ENCODE measurements at places on chromosomes 11 and 22.

DNA sequence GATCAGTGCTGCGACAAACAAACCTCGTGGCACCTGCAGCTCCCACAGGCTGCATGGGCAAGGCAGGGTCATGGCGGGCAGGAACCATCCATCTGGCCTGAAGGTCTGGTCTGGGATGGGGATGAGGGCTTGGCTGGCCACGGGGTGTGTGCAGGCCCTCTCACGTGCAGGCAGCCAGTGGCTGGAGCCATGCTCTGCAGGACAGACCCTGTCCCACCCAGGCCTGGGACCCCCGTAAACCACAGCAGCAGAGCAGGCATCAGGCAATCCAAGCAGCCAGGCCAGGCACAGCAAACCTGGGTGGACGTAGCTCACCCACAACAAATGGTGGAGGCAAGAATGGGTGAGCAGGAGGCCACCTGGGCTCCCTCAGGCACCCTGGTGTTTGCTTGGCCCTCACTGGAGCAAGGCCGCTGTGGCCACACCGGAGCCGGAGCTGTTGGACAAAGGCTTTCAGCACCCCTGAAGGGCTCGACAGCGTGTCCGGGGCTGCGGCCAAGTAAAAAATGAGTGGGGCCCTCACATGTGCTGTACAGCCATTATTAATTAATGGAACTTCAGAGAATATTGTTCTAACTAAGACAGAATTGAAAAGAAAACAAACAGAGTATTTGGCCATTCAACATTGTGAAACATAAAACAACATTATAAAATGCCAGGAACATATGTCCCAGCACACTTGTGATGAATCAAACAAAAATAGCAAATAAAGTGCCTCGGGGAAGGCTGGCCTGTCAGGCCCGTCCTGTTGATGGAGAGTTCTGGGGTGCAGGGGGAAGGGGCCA is 24.0 kb upstream of the GNB1L start:
- no peak for DNase-seq

- no peak for DNase-seq
Observed at GRCh38 chr11:9060700-9061111, 30.7 kb downstream of the SCUBE2 start.

DNA sequence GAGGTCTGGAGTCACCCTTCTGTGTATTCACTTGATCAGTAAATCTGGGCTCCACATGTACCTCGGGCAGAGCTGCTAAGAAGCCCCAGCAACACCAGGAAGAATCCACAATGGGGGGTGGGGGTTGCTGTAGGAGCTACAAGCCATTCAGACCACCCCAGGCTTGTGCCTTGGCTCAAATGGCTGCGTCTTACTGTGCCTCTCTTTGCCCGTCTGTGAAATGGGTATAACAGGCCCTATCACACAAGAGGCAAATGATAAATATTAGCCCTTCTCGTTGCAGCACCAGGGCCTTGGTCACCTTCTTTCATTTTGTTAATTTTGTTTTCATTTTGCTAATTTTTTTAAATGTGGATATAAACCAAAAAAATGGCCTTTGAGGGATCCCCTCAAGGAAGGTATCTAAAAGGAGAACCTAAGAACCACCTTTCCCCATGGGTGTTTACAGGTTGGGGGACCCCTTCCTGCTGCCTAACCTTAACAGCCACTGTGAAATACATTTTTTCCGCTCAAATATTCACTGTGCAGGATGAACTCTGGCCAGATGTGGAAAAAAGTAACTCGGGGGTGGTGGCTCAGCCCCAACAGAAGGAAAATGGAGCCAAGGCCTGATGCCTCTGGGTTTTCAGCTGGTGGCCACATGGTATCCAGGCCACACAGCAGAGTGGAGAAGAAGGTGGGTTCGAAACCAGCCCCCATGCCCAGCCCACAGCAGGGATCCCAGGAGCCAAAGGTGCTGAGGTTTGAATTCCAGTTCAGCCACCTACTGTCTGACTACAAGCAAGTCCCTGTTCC is 284.0 kb downstream of the MN1 start:
- no peak for DNase-seq

- DNase-seq, result no peak
Observed at GRCh38 chr22:39433476-39434242, 23.2 kb upstream of the MGAT3 start.

DNA sequence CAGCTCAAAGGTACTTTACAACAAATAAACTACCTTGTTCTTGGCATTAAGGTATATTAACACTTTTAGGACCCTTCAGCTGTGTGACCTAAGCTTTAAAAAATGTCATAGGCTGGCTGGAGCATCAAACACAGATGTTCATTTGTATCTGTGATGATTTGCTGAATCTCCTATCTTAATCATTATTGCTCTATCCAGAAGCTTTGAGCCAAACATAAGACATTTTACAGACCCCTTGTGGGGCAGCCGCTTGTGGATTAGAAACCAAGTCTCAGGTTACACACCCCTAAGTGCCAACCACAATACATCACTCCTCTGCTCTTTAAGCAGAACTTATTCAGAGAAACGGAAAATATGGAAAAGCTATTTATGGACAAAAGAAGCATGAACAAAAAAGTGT is 394.2 kb upstream of the CCDC90B start:
- DNase-seq, result no peak

DNA sequence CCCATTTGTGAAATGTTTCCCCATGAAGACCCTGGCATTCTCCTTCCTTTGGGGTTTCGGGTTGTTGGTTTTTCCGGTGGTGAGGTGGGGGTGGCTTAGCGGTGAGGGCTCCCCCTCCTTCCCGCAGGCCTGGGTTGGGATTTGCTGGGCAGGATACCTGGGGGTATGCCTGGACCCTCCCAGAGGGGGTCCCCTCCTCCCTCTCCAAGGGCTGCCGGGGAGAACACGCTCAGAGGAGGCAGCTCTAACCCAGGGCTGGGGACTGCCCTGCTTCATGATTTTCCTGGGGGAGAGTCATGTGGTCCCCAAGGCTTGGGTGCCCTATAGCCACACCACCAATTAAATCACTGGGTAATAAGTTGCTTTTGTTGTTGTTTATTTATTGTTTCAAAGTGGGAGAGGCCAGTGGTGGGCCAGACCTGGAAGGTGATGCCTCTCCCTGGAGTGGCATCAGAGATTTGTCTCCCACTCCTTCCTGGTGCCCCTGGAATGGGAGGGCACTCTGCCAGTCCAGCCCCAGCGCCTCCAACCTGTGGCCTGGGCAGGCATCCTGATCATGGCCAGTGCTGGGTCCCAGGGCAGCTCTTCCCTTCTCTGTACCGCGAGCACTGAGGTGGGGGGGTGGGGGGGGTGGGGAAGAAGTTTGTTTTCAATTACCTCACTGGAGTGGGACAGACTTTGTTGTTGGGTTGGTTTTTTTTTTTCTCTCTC is 1.3 kb upstream of the CLCF1 start:
- DNase-seq, result no peak

- DNase-seq, result no peak
Observed at GRCh38 chr11:110219006-110219785, 77.2 kb downstream of the RDX start.

DNA sequence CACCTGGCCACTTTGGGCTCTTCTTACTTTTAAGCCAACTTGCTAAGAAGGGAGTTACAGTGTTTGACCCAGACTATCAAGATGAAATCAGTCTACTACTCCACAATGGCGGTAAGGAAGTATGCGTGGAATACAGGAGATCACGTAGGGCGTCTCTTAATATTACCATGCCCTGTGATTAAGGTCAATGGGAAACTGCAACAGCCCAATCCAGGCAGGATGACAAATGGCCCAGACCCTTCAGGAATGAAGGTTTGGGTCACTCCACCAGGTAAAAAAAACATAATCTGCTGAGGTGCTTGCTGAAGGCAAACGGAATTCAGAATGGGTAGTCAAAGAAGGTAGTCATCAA is 1.0 kb upstream of the YPEL4 start:
- no peak for DNase-seq

GRCh38 chr22:42959576-42960509 is 55.1 kb downstream of the PACSIN2 start:
- DNase-seq, result no peak

- DNase-seq, result no peak
Observed at GRCh38 chr11:85758480-85759039, 52.4 kb downstream of the SYTL2 start.

GRCh38 chr22:12601870-12602779 is 2925.9 kb upstream of the OR11H1 start:
- DNase-seq, result no peak

- no peak for DNase-seq
Observed at GRCh38 chr11:118939953-118940598, 14.3 kb upstream of the BCL9L start.

DNA sequence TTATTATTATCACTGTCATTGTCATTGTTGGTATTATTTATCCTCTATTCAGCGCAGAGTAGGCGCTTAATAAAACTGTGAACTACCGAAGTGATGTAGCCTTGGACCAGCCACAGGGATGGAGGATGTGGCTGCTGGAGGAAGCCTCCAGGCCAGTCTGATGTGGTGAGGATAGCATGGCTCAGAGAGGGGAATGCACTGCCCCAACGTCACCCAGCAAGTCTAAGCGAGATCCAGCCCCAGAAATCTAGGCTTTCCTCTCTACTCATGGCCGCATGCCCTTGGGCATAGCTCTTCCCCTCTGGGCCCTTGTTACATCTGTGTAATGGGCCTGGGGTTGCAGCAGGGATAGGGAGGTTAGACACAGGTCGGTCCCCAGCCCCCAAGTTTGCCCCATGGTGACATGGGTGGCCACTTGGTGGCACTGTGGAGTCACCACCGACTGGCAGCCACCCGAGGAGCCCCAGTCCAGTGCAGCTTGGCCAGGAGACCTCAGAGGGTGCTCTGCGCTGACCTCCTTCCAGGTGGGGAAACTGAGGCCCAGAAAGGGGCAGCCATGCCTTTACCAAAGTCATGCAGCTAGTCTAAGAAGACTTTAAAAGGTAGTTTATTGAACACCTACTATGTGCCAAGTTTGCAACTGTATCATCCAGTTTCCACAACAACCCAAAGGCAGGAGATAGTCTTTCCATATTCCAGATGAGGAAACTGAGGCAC is 395.7 kb downstream of the MN1 start:
- no peak for DNase-seq

DNA sequence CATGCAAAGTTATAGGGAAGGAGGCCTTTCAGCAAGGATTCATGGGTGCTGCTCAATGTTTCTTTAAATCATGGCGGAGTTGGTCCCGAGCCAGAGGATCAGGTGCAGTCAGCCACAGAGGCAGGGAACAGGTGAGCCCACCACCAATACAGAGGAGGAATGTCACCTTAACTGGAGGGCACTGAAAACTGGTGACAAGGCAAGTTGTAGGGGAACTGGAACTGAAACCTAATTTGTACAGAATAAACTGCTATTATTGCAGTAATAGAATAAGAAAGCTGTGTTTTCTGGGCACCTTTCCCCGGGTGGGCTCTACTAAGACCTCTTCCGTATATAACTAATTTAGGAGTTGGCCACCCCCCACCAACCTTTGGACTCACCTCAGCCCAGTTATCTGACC is 296.0 kb upstream of the NARS2 start:
- no peak for DNase-seq

GRCh38 chr11:113405724-113406478 is 18.3 kb downstream of the ANKK1 start:
- DNase-seq, result no peak

GRCh38 chr11:121890377-121890776 is 225.6 kb downstream of the BLID start:
- DNase-seq, result no peak
